Stimulated activated CD8-positive, alpha-beta memory T cell treated with anti-CD3 and anti-CD28 coated beads, Interleukin-15, amount 100 ng/mL, for 48 hours (primary cell): ENCODE measurements at places on chromosomes 4 and X.

GRCh38 chr4:99593781-99594641 is 19.4 kb downstream of the MTTP start:
- DNase-seq: no peak

GRCh38 chrX:143121477-143121876 is 95.7 kb downstream of the SPANXN4 start:
- DNase-seq: no peak

DNA sequence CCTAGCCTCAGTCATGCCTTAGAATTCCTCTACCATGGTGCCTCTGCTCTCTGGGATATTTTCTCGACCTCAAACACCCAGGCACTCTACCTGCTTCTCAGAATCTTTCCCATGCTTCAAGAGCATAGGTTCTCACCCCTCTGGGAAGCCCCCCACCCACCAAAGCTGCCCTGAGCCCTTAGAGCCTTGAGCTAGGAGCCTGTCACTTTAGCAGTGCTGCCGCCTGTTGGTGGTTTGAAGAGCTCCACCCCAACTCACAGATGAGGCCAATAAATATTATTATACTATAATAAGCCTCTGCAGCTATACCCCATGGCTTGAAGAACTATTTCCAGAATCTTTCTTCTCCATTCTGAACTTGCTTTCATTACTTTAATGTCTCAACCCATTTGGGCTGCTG is 109.7 kb downstream of the RTL5 start:
- DNase-seq: no peak

- peak; percentile 73 for DNase-seq
Measured at GRCh38 chr4:15756361-15756861, 21.7 kb upstream of the CD38 start.

DNA sequence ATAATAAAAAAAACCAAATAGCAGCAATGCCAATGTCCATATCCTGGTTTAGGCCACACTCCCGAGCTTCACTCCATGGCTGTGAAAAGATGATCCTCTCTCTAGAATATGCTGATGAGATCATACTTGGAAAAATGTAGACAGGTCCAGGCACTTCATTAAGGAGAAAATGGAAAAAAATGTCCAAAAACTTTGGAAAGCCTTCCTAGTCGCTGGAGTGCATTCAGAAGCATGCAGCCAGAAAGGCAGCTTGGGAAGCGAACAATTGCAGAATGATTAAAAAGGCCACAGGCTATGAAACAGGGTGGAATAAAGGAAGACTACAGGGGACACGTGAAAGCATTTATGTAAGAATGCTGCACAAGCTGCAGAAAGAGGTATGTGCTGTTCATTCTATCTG is 165.6 kb upstream of the HCCS start:
- no peak for DNase-seq

- DNase-seq: no peak
Measured at GRCh38 chrX:40570346-40571093, 10.2 kb upstream of the ATP6AP2 start.

GRCh38 chr4:76558396-76559235 is 123.6 kb downstream of the SHROOM3 start:
- no peak for DNase-seq

- DNase-seq: no peak
Measured at GRCh38 chrX:74788545-74789086, 136.6 kb downstream of the NEXMIF start.

- no peak for DNase-seq
Measured at GRCh38 chrX:54029529-54030143, 14.6 kb downstream of the PHF8 start.

GRCh38 chr4:57110640-57111511 is 691 bp upstream of the IGFBP7 start:
- DNase-seq: no peak

DNA sequence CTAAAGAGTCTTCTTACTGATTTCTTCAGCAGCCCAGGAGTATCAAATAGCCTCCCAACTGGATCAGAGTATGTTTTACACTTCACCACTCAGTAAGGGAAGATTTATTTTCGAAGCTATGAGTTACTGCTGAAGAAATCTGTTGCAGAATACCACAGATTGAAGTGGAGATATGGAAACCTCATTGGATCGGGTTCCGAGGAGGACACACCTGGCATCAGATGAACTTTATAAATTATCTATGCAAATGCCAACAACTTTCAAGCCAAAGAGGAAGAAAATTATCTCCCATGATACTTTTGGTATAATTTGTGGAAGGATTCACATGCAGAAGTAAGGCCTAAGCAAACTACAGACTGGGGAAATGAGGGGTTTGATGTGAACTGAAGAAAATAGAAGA is 515.9 kb upstream of the NDST4 start:
- no peak for DNase-seq

DNA sequence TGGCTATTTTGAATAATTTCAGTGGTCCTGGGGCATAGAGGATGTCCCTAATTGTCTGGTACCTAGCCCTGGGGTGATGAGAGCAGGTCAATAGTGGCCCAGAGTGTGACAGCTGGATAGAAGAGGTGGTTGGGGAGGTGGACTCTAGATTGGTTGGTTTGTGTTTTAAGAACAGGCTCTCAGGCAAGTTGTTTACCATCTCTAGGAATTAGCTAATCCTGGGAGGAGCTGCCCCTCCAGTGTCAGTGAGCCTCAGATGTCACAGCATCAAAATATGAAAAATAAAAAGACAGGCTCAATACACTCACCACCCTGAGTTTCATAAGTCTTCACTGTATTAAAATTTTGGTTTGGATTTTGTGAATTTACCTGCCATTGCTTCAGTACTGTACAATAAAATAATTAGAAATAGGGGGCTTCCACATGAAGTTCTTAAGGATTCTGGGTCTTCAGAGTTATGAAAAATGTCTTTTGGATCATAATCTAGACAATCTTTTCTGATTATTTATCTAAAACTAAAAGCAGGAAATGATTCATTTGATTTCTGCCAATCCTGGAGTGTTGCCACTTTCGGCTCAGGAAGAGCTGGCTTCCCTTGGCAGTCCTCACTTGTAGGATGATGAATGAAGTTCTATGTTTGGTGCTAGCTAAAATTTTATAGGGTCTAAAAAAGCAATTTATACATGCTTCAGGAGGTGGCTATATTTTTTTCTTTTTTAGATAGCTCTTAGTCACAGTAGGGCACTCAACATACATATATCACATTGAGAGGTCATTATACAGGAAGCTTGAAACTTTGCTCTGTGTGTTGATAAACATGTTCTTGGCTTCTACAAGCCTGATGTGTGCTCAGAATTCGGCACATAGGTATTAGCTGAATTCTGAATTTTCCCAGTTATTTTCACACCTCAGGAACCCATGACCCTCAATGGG is 395.1 kb downstream of the RAB28 start:
- no peak for DNase-seq

DNA sequence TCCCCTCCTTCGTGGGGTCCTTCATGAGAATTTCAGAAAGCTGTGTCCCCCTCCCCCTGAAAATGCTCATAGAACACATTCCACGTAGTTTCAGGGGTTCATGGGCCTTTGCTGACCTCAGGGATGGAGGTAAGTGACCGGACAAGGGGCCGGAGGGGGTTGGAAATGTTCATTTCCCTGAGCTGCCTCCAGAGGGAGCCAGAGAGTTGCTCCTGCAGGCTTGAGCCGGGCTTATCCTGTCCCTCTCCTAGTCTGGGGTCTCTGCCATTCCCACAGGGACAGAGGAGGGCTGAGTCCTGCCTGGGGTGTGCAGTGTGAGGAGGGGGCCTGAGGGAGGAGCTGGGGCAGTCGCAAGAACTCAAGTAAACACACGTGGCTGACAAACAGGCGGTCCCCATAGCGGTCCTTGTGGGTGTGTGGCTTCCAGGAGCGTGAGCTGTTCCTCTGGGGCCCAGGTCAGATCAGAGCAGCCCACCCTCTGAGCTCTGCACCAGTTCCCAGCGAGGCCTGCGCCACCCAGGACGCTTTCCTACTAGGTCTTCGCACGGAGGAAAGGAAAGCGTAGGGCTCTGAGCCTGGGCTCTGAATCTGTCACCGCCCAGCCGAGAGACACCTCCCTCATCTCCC is 62.5 kb downstream of the WFS1 start:
- no peak for DNase-seq

DNA sequence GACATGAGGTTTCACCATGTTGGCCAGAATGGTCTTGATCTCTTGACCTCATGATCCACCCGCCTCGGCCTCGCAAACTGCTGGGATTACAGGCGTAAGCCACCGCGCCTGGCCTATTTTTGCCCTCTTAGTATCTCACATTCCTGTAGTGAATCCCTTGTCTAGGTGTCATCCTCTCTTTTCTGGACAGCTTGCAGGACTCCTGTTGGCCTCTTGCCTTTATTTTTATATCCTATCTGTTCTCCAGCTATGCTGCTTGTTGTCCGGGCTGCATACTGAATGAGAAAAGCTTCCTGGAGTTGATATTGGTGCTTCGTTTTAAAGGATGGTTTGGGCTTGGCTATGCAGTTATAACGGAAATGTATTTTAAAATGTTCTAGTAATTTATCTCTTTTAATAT is 148.6 kb downstream of the TLL1 start:
- no peak for DNase-seq

DNA sequence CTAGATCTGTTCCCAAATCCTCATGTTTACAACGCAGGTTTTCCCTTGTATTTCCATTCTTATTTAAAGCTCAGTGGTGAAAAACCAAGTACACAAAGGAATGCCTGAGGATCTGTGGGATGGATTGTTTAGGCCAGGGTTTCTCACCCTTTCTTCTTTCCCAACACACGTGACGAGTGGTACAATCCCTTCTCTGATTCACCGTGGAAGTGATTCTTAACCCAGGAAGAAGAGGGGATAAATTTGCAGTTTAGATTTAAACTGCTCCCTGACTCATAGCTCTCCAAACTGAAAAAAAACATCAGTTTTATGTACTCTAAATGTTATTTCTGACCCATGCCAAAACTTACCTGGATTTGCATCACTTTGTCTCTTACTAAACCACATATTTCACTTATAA is 17.0 kb downstream of the PAQR3 start:
- no peak for DNase-seq

DNA sequence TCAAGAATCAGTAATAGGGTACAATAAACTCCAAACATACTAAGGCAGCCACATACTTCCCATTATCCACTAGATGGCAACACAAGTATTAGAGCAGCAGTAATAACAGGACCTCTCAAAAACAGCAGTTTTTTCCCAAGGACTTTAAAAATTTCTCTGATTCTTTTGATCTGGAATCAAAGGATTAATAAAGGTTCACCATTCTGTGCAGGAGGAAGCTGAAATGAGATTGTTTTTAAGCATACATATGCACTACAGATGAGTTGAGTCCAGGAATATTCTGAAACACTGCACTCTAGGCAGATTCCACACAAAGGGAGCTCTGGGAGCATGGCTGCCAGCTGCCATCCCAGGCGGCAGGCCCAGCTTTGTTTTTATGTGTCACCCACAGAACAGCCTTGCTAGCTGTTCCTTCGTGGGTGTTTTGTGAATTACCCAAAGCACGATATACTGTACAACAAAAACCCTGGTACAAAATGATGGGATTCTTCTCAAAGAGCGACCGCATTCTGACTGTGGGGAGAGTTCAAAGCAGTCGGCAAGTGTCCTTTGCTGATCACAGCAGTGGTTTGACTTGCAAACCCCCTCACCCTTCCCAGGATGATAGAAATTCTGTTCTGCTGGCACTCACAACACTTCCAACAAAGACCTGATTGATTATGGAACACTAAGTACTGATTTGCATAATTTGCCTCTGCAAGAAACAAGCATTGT is 61.0 kb downstream of the STX18 start:
- DNase-seq: no peak

DNA sequence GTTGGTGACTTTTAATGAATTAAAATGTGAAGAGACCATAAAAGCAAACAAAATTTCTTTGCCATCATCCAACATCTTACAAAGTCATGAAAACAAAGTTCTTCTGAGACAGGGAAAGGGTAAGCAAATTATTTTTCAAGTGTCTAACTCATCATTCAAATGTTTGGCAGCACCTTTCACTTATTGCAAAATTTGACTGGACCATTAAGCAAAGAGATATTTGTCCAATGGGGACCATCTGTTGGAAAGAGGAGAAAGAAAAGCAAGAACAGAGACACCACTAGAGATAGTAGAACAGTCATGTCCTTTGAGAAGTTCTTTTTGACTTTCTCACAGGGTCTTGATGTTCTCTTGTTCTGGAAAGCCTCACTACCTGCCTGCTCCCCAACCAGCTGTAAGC is 330.1 kb downstream of the PAPSS1 start:
- no peak for DNase-seq

DNA sequence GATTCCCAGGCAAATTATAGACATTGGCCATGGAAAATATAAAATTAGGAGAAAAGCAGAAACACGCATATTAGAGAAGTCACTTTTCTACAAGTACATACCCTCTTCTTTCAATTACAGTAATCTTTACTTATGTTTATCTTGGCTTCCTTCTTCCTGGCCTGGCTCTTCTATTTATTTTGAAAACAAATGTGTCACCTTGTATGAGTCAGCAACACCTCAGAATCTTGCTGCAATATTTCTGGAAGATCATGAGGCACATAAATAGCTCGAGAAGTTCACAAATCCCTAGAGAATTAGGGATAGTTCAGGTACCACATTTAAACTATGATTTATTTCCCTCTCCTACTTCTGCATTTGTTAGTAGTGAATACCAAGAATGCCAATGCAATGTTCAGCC is 124.6 kb downstream of the ANOS1 start:
- no peak for DNase-seq

GRCh38 chr4:129929052-129929451 is 833.1 kb downstream of the C4orf33 start:
- no peak for DNase-seq

DNA sequence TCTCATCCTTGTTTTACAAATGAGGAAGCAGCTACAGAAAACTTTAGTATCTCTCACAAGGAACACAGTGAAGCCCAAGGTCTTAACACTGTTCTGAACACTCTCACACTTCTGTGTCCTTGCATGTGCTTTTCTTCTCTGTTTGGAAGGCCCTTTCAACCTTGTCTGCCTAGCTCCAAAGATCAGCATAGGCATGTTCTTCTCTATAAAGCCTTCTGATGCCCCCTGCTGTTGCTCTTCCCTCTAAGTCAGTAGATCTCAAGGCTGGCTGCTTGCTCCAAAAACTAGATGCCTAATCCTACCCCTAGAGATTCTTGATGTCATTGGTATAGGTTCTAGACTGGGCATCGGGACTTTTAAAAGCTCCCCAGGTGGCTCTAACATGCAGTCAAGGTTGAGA is 5.9 kb downstream of the APOO start:
- no peak for DNase-seq

- DNase-seq: no peak
Measured at GRCh38 chrX:22184096-22184495, 88.6 kb upstream of the CBLL2 start.
